ENCODE measurements at places on chromosomes 4 and X.

GRCh38 chr4:180099957-180100356 lies 2143.2 kb upstream of the TENM3 start:
- no peak for DNase-seq

- DNase-seq, result no peak
These were observed at the start of gene SLC16A2 for GRCh38 chrX:74421036-74421739. Gene SLC16A2, plus strand, starts transcription at chrX:74421493. Its CDS starts 145 bp downstream, at chrX:74421638.

- DNase-seq, result no peak
These were observed 97.2 kb upstream of the FRG1 start for GRCh38 chr4:189843413-189844009.

- peak; percentile 38 for DNase-seq
These were observed 357.8 kb downstream of the MID1IP1 start for GRCh38 chrX:39158801-39159657.

GRCh38 chr4:168604496-168605373 lies 107.9 kb downstream of the PALLD start:
- DNase-seq, result no peak

DNA sequence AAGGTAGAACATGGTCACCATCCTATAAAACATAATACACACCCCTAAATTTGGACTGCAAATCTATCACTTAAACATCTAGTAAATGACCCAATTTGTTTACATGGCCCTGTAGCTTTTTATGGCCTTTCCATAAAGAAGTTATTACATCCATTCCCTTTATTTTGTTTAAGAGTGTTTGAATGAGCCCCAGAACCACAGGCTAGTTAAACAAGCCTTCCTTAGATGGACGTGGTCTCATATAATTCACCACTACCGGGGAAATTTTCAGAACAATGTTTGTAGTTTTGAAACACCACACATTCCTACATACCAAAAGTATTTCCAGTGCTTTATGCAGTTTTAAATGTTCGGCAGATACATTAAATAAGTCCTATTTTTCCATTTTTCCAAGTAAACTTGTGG lies 12.3 kb downstream of the PDGFC start:
- no peak for DNase-seq

- no peak for DNase-seq
These were observed 215.8 kb downstream of the PACRGL start for GRCh38 chr4:20916106-20916505.

DNA sequence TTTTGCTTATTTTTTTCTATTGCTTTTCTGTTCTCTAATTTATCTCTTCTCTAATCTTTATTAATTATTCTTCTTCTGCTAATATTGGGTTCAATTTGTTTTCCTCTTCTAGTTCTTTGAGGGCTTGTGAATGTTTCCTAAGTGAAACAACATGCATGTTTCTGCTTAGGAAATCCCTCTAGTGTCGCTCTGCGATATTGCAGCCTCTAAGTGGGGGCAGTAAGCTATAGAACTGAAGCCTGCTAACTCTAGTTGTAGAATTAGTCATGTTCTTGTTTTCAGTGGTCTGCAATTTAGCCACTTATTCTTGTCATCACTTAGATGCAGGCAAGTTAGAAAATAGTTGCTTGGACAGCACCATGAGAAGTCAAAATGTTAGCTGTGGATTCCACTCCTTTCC lies 222.6 kb downstream of the SPIN4 start:
- DNase-seq, result no peak

- no peak for DNase-seq
These were observed 19.0 kb downstream of the SPRY1 start for GRCh38 chr4:123415576-123415975.

GRCh38 chr4:133148690-133149363 lies at the start of gene PCDH10:
Gene PCDH10, plus strand, starts transcription at chr4:133149294. Its CDS starts 847 bp downstream, at chr4:133150141.
- DNase-seq, result no peak

- no peak for DNase-seq
These were observed 59.8 kb downstream of the PACRGL start for GRCh38 chr4:20760053-20760452.

GRCh38 chr4:105496899-105497298 lies 23.0 kb upstream of the PPA2 start:
- DNase-seq, result no peak

- DNase-seq, result no peak
These were observed 312.9 kb downstream of the TRIML1 start for GRCh38 chr4:188452097-188452496.

GRCh38 chr4:78987683-78988082 lies 48.4 kb upstream of the PAQR3 start:
- no peak for DNase-seq

GRCh38 chr4:772776-773175 lies 53.2 kb downstream of the CPLX1 start:
- no peak for DNase-seq

GRCh38 chr4:2296631-2297601 lies 35.0 kb upstream of the MXD4 start:
- DNase-seq, result no peak

- no peak for DNase-seq
These were observed 1.3 kb downstream of the YTHDC1 start for GRCh38 chr4:68348577-68348976.

GRCh38 chrX:132181364-132181763 lies 37.9 kb downstream of the RAP2C start:
- DNase-seq, result no peak

- DNase-seq, result no peak
These were observed 93.4 kb downstream of the FRAS1 start for GRCh38 chr4:78150543-78150864.

DNA sequence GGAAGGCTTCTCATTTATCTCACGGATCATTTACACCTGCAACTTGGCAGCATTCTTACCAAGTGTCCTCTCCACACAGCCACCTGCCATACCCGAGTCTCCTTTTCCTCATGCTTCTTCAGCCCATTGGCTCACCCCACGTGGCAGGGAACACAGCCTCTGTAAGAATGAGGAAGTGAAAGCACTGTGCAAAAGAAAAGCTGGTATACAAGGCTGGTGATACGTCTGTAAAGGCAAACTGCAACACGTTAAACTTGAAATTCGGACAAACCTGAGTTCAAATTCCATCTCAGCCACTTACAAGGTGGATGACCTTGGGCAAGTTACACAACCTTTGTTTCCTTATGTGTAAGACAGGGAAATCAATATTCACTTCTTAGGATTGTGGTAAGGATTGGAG lies 164.0 kb upstream of the RASGEF1B start:
- peak; percentile 85 for DNase-seq

DNA sequence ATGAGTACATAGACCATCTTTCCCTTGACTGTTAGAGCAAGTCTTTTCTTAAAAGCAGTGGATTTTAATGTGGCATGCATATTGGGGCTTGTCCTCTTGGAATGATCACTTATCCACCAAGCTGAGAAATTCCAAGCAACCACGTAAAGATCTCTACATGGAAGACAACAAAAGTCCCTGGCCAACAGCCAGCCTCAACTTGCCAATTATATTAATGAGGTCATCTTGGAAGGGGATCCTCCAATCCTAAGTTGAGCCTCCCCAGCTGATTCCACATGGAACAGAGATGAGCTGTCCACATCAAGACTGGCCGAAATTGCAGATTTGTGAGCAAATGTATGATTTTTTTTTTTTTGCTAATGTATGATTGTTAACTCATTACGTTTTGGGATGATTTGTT lies 20.6 kb upstream of the FTHL17 start:
- DNase-seq, result no peak

GRCh38 chr4:133929531-133930239 lies 271.9 kb downstream of the PABPC4L start:
- no peak for DNase-seq

DNA sequence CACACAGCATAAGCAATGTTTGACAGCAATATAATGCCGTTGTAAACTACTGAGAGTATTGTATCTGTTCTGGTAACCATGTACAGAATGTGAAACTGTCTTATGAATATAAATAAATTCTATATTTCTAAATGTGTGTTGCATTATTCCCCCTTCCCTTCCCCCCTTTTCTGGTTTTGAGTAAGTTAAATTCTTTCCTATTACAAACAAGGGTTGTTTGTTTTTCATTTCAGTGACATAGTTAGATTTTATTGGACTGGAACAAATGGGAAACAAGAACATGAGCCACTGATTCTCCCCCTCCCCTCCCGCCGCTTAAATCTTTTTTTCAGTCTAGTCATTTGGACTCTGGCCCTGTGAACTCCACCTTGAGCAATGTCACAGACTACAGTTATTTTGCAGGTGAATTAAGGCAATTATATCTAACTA lies 69.8 kb downstream of the GPAT3 start:
- no peak for DNase-seq

DNA sequence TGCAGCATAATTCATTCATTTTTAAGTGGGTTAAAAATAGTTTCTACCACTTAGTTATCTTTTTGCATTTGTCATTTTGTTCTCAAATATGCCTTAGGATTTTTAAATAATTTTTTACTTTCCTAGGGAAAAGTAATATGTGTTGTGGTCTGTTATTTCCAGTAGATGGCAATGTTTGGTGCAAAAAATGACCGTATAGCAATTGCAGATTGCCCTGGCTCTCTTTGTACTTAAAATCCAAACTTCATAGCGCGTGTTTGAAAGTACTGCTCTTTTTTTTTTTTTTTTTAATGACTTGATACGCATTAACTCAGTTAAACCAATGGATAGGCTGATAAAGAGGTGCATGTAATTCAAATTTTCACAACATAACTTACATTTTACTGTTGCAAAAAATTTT lies 74.4 kb upstream of the RBMX start:
- no peak for DNase-seq

- DNase-seq, result no peak
These were observed 83.5 kb upstream of the PLAC1 start for GRCh38 chrX:134741746-134742145.

GRCh38 chr4:56077676-56078075 lies 128.9 kb downstream of the CEP135 start:
- no peak for DNase-seq

GRCh38 chr4:24054910-24055309 lies 165.1 kb upstream of the PPARGC1A start:
- no peak for DNase-seq

GRCh38 chr4:59258002-59258401 lies 1942.1 kb upstream of the ADGRL3 start:
- DNase-seq, result no peak

GRCh38 chr4:178823673-178824295 lies 1381.5 kb upstream of the AGA start:
- DNase-seq, result no peak

DNA sequence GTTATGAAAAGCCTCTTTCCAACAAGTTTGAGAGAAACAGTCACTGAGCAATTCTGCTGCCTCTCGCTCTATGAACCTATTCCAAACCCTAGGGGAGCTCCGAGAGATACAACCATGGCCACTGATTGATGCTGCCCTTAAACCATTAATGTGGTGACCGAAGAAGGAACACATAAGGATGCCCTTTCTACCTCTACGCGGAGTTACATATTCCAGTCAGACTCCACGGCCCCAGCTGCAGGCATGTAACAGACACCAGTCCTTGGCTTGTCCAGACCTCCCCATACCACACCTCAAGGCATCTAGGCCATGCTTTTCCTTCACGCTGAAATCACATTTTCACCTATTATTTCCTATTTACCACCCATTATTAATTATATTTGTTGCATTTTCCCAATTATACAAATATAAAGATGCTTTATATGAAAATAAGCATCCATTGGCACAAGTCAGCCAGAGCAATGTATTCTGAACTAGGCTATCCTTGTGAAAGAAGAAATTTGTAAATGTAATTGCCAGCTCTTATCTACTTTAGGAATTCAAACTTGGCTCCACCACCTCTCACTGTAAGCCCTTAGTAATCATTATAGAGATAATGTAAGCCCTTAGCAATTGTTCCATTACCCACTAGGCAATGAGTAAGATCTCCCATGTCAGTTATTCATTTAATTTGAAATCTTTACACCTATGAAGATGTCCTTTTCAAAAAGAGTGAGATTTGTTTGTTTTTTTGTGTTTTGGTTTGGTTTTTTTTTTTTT lies 338.4 kb downstream of the NR3C2 start:
- DNase-seq, result no peak
